ENCODE measurements at places on chromosomes 3 and 15.

GRCh38 chr3:141471160-141471559 lies 15.7 kb upstream of the RASA2 start:
- DNase-seq, result no peak

GRCh38 chr3:8499181-8499611 lies 2.4 kb upstream of the LMCD1 start:
- no peak for DNase-seq

GRCh38 chr3:179991104-179991503 lies 45.6 kb downstream of the PEX5L start:
- no peak for DNase-seq

- DNase-seq, result no peak
Observed at GRCh38 chr3:170418422-170419398, at the start of gene CLDN11. CLDN11 (plus strand) TSS chr3:170418868; CDS start chr3:170419067, 199 bp downstream.

DNA sequence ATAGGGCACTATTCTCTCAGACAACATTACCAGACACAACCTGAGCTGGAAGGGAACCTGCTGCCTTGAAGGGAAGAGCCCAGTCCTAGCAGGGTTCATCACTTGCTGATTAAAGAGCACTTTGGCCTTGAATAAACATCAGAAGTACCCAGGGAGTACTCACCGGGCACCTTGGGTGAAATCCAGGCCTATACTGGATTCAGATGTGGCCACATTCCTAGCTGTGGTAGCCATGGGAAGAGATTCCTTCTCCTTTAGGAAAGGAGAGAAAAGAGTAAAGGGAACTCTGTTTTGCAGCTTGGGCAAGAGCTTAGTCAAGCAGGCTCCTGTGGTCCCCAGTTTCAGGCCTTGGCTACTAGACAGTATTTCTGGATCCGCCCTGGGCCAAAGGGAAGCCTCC lies 195.0 kb downstream of the SPATA16 start:
- DNase-seq, result no peak

DNA sequence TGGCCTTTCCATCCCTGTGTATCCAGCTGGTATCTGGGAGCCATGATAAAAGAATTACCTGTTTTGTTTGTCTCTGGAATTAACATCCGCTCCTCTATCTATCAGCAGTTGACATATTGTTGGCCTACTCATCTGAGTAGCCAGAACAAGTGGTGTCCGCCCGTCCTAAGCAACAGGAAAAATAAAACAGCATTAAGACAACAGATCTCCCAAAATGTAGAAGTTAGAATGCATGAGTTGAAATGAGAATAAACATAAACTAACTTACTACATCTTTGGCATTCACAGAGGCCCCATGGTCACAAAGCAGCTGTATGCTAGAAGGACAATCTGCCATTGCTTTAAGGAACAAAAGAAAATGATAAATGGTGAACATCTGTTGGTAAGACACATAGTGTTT lies 75.9 kb downstream of the UACA start:
- no peak for DNase-seq

DNA sequence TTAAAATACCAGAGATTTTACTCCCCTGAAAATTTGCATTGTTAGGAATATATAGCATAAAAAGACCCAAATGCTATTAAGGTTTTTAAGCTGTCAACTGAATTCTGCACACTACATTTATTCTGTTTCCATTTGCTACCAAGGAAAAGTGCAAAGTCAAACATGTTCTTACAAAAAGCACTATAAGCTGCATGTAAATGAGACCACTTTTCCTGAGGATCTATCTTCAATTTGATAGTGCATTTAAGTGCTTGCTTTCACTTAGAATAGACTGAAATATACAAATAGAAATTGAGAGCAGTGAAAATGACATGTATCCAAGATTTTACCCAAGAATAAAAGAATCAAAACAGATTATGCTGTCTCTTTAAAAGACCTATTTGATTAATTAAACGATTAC lies 1216.2 kb downstream of the ROBO2 start:
- no peak for DNase-seq

DNA sequence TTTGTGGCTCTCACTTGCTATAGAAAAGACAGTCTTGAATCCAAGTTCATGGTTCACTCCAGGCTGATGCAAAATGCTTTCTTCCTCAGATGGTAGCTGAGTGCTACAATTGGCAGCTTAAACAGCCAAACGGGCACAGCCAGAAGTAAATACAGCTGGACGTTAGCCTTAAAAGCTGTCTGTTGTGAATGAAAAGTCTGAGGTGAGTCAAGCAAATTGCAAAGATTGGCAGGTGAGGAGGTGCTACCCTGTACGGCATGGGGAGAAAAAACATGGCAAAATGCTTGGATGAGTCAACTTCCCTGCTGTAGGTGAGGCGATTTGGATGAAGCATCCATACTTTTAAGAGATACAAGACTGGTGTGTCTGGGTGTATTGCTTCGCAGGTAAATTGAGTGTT lies 40.5 kb downstream of the IL5RA start:
- DNase-seq, result no peak

- no peak for DNase-seq
Observed at GRCh38 chr3:62843508-62843907, 31.7 kb downstream of the CADPS start.

DNA sequence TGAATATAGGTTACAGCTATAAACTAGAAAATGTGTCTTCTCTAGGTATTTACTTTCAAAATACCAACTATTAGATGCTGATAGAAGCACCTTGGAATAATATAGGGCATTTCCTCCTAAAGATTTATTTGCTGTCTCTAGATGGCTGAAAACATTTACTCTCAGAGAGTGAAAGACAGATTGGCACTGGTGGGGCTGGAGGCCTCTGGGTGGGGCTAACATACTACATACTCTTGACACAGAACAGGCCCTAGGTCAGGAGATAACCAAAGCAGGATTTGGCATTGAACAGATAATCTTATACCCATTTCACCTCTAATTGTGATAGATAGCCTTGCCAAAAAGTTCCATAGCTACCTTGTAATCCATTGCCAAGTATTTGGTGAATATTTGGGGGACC lies 253.3 kb upstream of the TBC1D5 start:
- DNase-seq, result no peak

GRCh38 chr3:28745916-28746617 lies 397.4 kb upstream of the AZI2 start:
- DNase-seq, result no peak

DNA sequence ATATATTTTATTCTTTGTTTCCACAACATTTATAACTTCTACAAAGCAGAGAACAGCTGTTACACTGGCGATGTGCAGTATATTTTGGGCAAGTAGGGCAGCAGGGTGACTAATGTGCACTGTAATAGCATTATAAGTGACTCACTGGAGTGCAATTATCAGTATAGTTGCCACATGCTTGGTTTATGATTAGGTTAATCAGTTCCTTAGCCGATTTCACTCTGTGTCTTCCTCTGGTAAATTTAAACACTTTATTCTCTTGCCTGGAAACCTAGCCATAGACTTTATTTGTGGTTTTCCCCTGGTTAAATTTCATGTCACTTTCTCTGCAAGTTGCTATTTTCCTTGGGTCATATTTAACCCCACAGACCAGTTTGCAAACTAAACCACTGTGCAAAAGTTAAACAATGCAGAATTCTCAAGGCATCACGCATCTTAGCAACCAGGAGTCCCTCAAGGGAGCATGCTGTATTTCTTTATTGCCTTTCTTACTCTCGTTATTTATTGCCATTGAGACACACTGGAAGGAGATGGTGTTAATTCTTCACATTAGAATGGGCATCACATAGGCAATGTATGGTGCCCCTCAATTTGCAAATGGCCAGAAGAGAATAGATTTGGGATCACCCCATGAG lies 690.2 kb upstream of the DPPA4 start:
- no peak for DNase-seq

DNA sequence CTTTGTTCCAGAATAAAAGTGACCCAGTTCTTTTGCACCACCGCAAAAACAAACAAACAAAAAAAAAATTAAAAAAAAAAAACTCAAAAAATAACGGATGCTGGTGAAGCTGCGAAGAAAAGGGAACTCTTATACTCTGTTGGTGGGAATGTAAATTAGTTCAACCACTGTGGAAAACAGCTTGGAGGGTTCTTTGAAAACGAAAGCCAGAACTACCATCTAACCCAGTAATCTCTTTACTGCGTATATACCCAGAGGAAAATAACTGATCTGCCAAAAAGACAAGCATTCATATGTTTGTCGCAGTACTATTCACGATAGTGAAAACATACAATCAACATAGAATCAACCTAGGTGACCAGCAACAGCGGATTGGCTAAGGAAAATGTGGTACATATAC lies 298.9 kb upstream of the CBLB start:
- no peak for DNase-seq

GRCh38 chr3:86562090-86562489 lies 428.9 kb downstream of the VGLL3 start:
- no peak for DNase-seq

GRCh38 chr3:48962939-48963338 lies 27.1 kb upstream of the P4HTM start:
- DNase-seq, result no peak

- DNase-seq, result peak; percentile 65
Observed at GRCh38 chr3:39150803-39151631, 2.4 kb downstream of the CSRNP1 start.

GRCh38 chr3:24494618-24495325 lies at the start of gene THRB:
THRB (minus strand) TSS chr3:24494850.
- no peak for DNase-seq

Measured in stimulated activated CD4-positive, alpha-beta T cell treated with anti-CD3 and anti-CD28 coated beads, Interleukin-12 subunit alpha, Interleukin-12 subunit beta, amount 100 ng/mL, for 4 hours (primary cell).